IPS DF 6.9 (cell line): ENCODE measurements at places on chromosomes 3 and 15.

DNA sequence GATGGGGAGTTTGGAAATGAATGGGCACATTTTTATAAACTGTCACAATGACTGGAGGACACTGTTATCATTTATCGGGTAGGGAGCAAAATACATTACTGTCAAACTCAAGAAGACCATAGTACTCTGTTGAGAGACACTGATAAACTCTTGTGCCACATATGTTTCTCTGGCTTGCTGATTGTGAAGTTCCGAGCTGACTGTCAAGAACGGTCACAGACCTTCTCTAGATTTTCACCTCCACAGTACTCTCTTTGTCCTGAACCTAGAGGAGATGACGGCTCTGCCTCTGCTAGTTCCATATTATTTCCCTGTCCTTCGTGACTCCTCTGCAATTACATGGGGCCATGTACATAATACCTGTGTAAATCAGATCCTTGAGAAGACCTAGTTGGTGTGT is 451.9 kb downstream of the LPP start:
- no peak for DNase-seq

- DNase-seq = no peak
These were observed 1.7 kb upstream of the CX3CR1 start for GRCh38 chr3:39281533-39281932.

DNA sequence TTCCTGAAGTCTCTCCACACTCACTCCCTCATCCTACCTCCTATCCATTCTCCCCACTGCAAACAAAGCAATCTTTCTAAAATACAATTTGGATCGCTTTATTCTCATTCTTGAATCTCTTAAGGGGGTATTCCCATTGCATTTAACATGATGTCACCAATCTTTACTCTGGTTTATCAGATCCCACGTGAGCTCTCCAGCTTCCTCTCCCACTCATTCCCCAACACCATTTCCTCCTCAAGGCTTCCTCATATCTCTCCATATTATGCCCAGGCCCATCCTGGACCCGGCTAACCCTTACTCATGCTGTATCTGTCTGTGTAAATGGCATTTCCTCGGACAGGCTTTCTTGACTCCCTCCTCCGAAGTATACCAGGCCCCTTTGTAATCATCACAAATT is 165.0 kb downstream of the CD47 start:
- no peak for DNase-seq

GRCh38 chr3:191889756-191890155 is 428.8 kb downstream of the PYDC2 start:
- DNase-seq = no peak

- no peak for DNase-seq
These were observed 243.6 kb upstream of the MDFIC2 start for GRCh38 chr3:70556056-70556455.

GRCh38 chr15:40060236-40060961 is 21.4 kb upstream of the SRP14 start:
- DNase-seq = no peak

GRCh38 chr3:179015551-179016020 is 56.0 kb downstream of the ZMAT3 start:
- peak; percentile 63 for DNase-seq

DNA sequence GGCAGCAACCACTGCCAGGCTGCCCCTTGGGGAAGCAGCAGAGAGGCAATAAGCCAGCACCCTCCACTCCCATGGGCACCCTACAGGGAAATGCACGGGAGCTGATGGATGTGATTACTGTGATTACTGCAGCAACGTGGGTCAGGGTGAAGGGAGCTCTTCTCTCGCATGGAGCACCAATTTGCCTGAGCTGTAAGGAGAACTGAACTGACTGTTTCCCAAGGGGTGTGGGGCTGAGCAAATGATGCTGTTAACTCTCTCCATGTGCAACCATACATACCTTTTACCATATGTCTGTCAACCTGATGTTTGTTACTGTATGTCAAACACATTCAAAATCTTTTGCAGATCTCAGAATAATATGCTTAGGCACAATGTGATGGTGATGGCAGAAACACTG is 680.6 kb downstream of the SQOR start:
- DNase-seq = no peak

GRCh38 chr15:79057050-79057449 is 33.5 kb downstream of the RASGRF1 start:
- DNase-seq = no peak

GRCh38 chr15:101258238-101259144 is 6.6 kb upstream of the CHSY1 start:
- no peak for DNase-seq

DNA sequence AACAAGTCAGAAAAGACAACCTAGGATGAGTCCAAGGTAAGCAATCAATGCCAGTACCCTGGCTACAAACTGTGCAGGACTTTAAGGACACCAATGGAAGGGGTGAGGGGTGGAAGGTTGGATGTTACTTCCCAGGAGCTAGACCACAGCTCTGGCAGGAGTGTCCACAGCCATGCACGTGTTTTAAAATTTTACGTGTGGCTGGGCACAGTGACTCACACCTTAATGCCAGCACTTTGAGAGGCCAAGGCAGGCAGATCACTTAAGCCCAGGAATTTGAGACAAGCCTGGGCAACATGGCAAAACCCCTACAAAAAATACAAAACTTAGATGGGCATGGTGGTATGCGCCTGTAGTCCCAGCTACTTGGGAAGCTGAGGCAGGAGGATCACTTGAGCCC is 14.7 kb upstream of the HDC start:
- no peak for DNase-seq

- no peak for DNase-seq
These were observed 525 bp downstream of the SETD2 start for GRCh38 chr3:47163169-47164006.

DNA sequence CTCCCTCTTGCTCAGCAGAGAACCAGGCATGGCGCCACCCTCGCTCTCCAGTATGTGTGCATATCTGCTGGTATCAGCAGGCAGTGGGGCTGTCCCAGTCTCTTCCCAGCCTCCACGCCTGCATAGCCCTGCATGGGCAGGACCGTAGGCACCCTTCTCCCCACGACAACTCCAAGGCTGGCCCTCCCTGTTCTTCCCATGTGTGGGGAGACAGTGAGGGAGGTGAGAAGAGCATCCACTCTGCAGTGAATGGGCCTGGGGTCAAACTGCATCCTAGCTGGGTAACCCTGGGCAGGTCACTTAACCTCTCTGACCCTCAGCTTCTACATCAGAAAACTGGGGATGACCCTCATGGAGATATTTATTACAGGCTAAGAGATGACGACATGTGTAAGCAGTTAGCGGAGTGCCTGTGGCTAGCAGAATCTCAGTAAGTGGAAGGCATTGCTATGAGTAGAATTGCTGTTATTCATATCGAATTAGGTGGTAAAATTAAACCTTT is 13.3 kb upstream of the SSUH2 start:
- DNase-seq = no peak

GRCh38 chr3:71859123-71859519 is 74.2 kb upstream of the PROK2 start:
- DNase-seq = no peak

DNA sequence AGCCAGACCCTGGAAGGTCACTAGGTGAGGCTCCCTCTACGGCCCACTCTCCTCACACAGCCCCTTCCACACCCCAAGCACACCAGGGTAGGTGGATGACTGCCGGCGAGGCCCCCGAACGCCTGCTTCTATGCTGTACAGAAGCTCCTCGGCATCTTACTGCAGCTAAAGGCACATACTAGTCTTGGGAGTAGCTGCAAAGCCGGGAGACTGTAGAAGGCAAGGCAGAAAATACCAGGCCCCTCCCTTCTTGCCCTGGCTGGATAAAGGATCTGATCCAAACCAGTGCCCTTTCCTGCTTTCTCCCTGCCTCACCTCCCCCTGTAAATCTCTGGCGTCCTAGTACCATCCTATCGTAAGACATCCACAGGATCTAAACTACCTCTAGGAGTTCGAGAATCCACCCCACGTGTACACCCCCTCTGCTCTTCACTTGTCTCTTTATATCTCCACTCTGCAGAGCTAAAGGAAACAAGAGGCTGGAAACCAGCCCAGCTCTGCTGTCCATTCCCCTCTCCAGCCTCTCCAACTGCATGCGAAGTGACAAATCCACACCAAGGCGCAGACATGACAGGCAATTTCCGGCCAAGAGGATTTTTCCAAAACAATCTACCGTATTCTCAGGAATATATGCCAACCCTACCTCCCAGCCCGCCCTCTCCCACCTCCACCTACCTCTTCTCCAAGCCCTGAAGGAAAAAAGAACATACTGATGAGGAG is 11.8 kb downstream of the TNK2 start:
- DNase-seq = no peak

- no peak for DNase-seq
These were observed 5.0 kb upstream of the DYNLT2B start for GRCh38 chr3:196323016-196323415.

DNA sequence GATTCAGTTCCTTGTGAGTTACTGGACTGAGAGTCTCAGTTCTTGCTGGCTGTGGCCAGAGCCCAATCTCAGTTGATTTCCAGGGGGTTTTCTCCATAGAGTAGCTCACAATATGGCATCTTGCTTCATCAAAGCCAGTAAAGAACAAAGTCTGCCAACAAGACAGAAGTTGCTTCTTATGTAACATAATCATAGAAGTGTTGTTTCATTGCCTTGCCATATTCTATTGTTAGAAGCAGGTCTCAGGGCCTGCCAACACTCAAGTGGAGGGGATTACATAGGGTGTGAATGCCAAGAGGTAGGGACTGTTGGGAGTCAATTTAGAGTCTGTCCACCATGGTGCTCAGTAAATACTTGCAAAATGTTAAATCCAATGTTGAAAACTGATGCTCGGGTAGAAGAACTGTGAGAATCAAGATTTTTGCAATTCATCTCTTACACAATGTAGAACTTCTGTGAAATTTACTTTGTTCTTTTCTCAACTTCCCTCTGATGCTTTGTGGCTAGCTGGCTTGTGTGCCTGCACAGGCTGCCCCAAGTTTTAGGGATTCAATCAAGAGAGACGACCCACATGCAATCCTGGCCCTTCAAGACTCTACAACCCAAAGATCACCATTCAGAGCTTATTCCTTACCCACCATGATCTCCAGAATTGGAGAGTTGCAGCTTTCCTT is 13.3 kb upstream of the PXYLP1 start:
- DNase-seq = no peak

DNA sequence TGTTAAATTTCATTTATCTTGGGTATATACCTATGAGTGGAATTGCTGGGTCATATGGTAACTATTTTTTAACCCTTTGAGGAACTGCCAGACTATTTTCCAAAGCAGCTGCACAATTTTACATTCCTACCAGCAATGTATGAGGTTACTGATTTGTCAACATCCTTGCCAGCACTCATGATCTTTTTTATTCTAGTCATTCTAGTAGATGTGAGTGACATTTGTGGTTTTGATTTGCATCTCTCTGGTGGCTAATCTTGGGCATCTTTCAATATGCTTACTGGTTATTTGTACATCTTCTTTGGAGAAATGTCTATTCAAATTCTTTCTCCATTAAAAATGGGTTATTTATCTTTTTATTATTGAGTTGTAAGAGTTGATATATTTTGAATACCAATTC is 21.3 kb upstream of the LRRC58 start:
- no peak for DNase-seq

GRCh38 chr3:173892547-173892946 is 495.0 kb downstream of the NLGN1 start:
- DNase-seq = no peak

- no peak for DNase-seq
These were observed 32.9 kb upstream of the ETV5 start for GRCh38 chr3:186141790-186142189.

GRCh38 chr3:37283011-37283410 is 108.6 kb upstream of the LRRFIP2 start:
- no peak for DNase-seq

DNA sequence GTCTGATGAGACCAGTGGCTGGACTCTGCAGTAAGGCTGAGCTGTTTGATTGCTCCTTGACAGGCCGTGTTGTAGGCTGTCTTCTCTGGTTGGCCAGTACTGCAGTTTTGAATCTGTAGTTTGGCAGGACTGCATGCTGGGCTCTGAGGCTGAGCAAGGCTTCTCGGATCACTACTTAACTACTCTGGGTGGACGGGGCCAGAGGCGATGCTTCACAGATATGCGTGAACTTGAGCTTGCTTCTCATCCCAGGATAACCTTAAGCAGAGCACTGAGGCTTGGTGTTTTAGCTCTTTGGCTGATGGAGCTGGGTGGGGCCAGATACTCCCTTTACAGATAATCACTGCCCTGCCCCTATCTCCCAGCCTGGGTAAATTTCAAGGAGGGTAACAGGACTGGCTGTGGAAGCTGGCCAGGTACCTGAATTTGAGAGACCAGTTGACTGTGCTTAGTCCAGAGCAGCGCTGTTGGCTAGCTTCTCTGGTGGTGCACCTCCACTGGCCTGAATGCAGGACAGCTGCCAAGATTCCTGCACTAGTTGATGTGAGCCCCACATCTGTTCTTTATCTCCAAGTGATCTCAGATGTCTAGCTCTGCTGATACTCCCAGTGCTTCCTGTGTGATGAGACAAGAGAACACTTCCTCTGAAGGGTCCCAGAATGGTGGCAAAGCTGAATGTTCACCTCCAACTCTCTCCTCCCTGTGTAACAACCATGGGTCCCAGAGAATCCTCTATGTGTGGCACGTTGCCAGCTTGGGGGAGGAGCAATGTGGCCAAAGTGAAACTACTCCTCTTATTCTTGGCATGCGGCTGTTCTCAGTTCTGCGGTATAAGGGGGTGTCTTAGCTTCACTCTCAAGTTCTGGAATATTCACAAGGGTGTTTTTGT is 37.9 kb downstream of the RPL39L start:
- no peak for DNase-seq

- no peak for DNase-seq
These were observed 57.1 kb downstream of the AAGAB start for GRCh38 chr15:67197364-67197695.

GRCh38 chr3:45496555-45496954 is 98.0 kb upstream of the LIMD1 start:
- DNase-seq = no peak

DNA sequence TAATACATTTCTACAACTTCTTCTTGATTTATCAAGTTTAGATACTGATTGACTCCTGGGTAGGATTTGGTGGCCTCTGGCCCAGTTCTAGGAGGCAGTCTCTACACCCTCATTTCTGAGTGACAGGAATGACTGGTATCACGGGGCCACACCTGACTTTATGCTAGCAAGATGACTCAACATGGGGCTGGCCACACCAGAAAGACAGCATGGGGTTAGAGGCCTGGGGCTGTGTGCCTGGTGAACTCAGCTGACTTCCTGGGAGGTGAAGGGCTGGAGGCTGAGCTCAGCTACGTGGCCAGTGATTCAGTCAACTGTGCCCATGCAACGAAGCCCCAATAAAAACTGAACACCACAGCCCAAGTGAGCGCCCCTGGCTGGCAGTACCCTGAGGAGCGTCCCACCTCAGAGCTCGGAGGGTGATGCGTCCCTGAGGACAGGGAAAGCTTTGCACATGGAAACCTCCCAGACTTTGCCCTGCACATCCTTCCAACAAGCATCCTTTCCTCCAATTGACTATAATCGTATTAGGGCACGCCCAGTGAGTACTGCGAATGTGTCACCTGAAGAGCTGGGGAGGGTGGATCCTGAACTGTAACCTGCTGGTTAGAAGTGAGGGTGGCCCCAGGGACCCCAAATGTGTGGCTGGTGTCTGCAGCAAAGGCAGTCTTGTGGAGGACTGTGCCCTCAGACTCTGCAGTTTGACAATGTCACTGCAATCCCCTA is 57.2 kb downstream of the NIPA2 start:
- no peak for DNase-seq
